Stimulated activated CD4-positive, alpha-beta T cell treated with anti-CD3 and anti-CD28 coated beads, Interleukin-2, amount 100 ng/mL, for 4 hours (primary cell): ENCODE measurements at places on chromosomes 11 and 22.

DNA sequence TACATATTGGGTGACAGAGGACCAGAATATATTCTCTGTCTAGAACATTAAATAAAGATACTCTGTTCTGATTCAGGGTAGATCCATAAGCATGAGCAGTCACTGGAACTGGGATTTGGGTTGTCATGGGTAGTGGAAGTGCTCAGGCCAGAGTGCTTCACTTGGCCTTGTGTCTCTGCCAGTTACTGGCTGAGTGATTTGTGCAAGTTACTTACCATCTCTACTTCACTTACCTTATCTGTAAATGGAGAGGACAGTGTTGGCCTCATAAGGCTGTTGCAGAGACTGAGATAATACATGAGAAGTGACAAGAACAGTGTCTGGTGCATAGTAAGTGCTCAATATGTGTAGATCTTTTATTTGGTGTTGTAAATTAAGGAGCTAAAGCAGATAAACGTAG, 17.6 kb downstream of the ATXN10 start:
- DNase-seq: no peak

- DNase-seq: no peak
These were observed 110.9 kb downstream of the ELP4 start for GRCh38 chr11:31620434-31620833.

- DNase-seq: no peak
These were observed 275.9 kb downstream of the TBC1D22A start for GRCh38 chr22:47038206-47038835.

GRCh38 chr11:12409621-12410005, 32.2 kb downstream of the PARVA start:
- DNase-seq: no peak

DNA sequence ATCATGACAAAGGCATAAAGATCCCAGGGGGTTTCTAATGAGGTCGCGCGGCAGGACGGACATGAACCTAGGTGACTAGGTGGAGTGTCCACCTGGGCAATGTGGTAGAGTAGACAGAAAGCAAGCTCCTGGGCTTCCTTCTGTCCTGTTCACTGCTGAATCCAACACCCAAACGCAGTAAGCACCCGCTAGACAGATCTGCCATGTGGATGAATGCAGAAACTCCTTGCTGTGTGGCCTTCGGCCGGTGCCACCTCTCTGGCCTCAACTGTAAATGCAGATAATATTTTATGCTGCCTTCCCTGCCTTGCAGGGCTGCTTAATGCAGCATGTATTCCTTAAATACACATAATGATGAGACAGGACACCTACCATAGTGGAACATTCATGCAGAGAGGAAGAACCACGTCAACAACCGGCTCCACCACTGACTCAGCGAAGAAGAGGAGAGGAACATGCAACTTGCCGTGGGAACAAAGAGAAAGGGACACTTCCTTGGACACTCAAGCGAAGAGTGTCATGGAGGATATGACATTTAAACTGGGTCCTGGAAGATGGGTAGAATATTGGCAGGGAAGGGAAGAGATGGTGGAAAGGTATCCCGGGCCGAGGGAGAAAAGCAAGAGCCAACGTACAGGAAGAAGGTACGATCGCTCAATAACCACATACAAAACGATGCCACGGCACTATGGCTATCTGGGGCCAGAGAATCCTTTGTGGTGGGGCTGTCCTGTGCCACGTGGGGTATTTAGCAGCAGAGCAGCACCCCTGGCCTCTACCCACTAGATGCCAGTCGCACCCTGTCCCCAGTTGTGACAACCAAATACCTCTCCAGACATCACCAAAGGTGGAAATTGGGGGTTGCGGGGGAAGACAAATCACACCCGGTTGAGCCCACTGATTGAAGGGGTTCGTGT, 30.8 kb downstream of the MYH9 start:
- no peak for DNase-seq

DNA sequence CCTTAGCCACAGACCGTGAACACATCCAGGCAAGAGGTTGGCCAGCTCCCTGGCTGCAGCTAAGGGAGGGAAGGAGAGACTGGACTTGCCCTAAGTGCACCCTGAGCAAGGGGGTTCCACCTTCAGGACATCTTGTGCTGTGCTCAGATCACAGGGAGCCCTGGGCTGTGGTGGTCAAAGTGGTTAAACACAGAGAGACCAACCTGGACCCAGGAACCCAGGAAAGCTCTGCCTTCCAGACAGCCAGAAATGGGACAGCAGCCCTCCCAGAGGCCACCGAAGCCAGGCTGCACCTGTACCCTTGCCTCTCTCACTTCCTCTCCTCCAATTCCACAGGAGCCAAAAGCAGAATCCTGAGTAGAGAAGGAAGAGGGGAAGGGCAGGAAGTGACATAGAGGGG, 105.2 kb upstream of the TMEM45B start:
- no peak for DNase-seq

DNA sequence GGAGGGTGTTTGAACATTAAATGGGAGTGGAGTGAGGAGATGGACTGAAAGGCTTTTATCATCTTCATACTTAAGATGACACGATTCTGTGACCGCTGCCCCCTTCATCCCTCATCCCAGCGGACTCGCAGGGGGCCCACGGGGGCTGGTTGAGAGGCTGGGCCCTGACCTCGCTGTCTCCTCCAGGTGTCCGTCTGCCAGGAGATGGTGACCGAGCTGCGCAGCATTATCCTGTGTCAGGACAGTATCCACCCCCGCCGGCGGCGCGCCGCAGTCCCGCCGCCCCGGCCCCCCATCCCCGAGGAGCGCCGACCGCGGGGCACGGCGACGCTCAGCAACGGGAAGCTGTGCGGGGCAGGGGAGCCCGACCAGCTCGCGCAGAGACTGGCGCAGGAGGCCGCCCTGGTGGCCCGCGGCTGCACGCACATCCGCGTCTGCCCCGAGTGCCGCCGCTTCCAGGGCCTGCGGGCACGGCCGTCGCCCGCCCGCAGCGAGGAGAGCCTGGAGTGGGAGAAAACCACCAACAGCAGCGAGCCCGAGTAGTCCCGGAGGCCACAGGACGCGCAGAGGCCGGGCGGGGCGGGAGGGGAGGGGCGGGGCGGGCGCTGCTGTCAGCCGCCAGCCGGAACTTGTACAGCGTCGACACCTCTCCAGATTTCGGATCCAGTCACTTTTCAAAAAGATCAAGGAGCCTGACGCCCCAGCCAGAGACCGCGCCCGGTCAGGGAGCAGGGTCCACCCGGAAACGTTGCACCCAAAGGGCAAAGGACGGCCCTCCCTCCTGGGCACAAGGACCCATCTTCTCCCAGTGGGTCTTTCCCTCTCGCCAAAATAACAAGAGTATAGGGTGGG, 38.0 kb upstream of the TBCEL start:
- no peak for DNase-seq

DNA sequence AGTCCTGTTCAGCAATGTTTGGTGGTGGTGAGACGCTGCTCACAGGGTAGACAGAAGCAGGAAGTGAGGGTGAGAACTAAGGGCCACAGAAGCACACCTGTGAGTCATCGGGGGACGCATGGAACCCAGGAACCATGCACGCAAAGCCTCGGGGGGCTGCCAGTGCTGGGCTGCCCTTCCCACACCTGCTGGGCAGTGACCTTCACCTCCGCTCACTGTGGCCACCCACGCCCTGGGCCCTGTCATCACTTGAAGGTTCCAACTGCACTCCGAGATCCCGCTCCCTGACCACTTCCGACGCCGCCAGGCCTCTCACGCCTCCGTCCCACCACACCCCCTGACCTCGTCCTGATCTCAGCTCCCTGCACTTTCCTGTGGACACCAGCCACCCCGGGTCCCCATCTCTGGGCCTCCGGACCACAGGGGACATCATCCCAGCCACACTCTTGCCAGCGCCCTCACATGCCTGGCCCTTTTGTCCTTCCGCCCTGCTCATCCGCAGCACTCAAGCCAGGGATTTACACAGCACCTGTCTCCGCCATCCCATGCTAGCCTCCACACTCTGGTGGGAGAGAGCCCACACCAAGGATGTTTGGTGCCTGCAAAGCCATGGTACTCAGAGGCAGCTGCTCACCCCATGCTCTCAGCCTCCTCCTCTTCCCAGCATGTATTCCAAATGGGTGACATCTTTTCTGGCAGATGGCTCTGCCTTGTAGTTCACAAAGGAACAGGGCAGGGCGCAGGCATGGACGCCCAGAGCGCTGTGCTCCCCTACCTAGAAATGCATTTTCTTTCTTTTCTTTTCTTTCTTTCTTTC, 23.1 kb upstream of the ATXN10 start:
- no peak for DNase-seq

- no peak for DNase-seq
These were observed 408.5 kb downstream of the OPCML start for GRCh38 chr11:133123796-133124195.
